Stimulated activated CD8-positive, alpha-beta memory T cell treated with anti-CD3 and anti-CD28 coated beads, Interleukin-2, amount 100 ng/mL, for 1 hour (primary cell): ENCODE measurements at places on chromosomes 7 and 10.
A peak's percentile ranks its signal among the peaks of the same experiment; 100 is the strongest.

- DNase-seq, result no peak
Observed at GRCh38 chr10:56728349-56728748, 367.3 kb upstream of the ZWINT start.

DNA sequence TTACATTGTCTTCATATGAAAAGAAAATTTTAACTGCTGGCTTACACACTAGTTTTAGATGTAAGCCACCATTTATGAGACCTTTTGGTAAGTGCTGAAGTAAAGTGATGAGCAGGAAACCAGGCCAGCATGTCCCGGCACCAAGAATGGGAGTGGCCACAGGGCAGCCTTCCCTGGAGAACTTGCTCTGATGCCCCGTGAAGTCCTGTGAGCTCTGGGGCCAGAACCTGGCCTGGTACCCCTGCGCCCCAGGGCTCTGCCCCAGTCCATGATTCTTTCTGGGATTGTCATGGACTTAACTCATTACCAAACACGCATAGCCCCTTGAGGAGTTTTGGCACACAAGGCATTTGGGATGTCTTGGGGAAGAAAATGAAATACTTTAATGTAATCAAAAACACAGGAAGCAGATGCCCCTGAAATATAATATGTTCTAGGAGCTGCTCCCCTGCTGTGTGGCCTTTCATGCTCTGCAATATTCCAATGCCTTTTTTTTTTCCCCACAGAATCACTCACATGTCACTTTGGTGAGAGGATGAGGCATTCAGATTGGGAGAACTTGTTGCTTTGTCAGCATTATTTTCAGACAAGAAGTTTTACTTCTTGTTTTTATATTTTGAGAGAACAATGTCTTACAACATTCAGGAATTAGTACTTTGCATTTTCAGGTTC lies 53.1 kb upstream of the CXCL12 start:
- DNase-seq, result no peak

DNA sequence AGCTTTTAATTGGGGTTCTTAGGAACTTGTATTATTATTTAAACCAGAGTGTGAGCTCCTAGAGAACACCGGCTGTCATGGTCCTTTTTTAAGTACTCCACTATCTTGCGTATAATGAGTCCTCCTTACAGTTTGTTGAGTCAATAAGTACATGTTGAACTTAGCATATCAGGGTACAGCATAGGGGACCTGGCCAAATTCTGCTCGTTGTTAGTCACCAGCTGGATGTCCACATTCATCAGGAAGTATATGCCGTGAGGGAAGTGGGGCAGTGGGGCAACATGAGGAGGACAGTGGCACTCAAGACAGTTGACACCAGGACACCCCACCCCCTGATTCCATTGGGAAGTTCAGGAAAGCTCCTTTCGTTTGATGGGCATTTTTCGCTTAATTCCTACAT lies 16.6 kb downstream of the RPP30 start:
- no peak for DNase-seq

DNA sequence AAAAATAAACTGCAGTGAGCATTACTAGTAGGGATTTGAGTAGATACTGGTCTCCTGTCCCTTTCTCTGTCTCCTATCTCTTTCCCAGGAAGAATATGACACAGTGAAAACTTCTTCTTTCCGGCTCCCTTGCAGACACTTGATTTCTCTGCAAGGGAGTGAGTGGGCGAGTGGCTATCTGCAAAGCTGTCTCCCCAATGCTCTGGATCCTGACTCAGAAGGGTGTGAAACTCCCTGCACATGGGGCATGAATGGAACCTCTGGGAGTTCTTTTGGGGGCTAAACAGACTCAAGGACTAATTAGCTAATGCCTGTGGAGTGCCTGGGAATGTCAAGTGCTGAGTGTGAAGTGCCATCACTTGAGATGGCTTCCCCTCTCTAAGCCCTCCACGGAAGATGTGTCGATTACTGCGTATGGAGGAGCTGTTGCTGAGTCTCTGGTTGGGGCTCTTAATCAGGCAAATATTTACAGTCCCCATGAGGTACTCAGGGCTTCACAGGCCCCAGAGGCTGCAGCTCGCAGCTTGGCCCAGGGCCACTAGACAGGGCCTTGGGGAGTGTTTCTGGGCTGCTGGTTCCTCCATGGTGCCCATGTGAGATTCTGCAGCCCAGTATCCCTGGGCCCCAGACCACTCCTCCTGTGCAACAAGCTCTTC lies 139.8 kb downstream of the RPS24 start:
- DNase-seq, result no peak

DNA sequence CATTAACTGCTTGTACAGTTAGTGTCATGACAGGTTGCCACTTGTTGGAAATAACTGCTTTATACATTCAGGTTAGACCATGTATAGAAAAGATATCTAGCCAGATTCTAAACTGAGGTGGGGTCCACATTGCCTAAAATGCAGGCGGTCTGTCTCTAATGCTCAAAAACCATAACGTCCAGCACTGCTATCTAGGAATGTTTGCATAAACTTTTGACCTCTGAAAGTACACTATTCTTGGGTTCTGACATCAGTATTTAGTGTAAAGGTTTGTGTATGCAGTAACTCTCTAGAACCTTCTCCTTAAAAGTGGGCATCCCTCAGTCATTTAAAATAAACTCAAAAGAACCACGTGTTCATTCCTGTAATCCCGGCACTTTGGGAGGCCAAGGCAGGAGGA lies 10.3 kb upstream of the FAM171A1 start:
- DNase-seq, result no peak

GRCh38 chr10:72174297-72174662 lies 41.5 kb upstream of the ANAPC16 start:
- DNase-seq, result no peak

DNA sequence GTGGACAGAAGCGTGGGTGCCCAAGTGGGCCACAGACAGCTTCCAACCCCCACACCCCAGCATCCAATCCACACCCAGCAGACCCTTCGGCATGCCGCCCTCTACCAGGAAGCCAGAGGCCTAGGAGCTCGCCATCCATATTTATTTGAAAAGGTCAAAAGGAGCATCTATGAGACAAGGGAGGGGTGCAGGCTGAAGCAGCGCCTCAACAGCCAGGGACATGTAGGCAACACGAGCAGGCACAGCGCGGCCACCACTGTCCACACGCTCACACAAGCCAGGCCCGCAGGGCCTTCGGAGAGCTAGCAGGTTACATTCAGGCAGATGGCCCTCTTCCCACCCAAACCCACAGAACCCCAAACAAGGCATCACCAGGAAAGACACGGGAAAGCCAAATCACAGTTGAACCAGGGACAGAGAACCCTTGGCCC lies 34.6 kb downstream of the PSAP start:
- no peak for DNase-seq

DNA sequence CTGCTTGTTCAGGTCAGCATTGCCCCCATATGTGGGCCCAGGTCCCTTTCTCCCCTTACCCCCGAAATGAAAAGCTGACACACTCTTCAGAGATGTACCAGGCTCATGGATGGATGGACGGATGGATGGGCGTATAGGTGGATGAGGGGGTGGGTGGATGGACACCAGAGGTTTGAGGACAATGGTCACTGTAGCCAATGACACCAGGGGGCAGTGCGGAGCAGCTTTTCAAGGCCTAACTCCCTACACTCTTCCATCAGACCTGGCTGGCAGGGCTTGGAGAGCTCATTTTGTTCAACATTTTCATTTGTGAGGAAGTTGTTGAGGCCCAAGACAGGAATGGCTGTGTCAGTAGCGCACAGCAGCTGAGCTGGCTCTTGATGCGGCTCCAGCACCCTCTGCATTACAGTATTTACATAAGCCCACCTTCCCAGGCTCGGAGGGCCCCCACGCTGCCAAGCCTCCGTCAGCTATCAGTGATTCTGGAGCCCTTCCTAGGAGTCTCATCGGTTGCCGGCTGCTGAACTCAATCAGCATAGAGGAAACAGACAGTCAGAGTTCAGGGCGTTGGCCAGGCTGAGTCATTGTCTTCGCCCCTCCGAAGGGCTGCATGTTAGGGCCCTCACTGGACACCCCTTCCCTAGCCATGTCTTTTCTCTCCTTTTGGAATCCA lies 11.6 kb upstream of the FFAR4 start:
- peak; percentile 4 for DNase-seq

DNA sequence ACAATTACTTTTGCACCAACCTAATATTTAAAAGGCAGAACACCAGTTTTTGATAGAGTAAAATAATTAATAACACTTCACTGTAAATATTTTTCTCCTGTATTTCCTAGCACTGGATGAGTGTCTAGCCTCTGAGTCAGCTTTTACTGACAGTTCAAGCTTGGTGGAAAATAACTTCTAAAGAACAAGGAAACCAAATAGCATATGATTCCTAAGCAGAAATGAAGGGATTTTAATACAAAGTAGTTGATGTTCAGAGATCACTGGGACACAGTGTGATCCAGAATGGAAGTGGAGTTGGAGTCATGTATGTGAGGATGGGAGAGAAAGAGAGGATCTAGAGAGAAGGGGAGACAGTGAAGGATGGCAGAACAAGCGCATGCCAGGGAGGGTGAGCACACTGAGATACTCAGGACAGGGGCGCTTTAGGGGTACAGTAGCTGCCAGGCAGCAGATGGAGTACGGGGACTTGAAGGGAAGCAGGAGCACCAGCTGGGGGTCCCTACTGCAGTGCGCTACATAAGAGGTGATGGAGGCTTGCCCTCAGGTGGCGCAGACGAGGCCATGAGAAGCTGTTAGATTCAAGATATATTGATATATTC lies 117.9 kb upstream of the KLF6 start:
- no peak for DNase-seq

DNA sequence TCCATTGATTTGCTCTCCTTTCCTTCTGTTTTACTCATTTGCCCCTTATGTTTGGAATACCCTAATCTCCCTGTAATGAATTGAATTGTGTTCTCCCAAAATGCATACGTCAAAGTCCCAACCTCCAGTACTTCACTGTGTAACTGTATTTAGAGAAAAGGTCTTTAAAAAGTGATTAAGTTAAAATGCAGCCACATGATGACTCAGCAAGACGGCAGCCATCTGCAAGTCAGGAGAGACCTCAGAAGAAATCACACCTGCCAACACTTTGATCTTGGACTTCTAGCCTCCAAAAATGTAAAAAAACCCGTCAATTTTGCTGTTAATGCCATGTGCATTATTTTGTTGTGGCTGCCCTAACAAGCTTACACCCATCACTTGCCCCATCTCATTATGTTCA lies 85.3 kb upstream of the PCLO start:
- DNase-seq, result no peak

GRCh38 chr7:24854866-24855265 lies 97.6 kb upstream of the GSDME start:
- DNase-seq, result no peak

GRCh38 chr10:51010977-51011376 lies 63.3 kb upstream of the PRKG1 start:
- no peak for DNase-seq

DNA sequence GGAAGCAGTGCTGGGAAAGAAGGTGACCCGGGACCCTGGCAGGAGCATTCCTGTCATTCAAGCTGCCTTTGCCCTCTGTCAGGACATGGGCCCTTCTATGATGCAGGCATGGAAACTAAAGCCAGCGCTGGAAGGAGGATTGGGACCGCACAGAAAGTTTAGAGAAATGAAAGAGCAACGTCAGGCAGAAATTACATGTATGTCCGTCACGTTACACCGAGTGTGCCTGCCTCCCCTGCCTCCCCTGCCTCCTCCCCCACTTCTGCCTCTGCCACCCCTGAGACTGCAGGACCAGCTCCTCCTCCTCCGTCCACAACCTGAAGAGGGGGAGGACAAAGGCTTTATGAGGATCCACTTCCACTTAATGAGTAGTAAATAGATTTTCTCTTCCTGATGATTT lies 13.9 kb upstream of the PWWP2B start:
- no peak for DNase-seq

- no peak for DNase-seq
Observed at GRCh38 chr7:29142021-29142727, 4.2 kb downstream of the CPVL start.

DNA sequence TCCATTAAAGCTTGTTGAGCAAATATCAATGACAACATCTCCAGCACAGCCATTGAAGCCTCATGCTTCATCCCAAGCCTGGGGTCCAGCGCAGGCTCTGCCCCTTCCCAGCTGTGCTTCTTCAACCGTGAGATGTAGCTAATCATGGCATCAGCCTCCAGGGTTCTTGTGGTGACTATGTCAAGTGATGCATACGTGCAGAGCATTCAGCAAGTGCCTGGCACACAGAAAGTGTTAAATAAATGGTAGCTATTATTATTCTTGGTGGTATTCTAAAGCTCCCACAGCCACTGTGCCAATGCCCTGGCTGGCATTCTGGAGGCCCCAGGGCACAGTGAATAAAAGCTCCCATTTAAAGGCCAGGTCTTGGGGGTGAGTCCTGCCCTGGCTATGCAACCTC lies 146.6 kb downstream of the WDR11 start:
- no peak for DNase-seq

- DNase-seq, result no peak
Observed at GRCh38 chr10:132588301-132589013, 50.9 kb downstream of the INPP5A start.

- DNase-seq, result no peak
Observed at GRCh38 chr10:71038091-71038633, 149.8 kb upstream of the PCBD1 start.

GRCh38 chr7:49001610-49002033 lies 77.3 kb downstream of the CDC14C start:
- DNase-seq, result no peak

- DNase-seq, result no peak
Observed at GRCh38 chr10:114042895-114043531, 653 bp upstream of the ADRB1 start.

DNA sequence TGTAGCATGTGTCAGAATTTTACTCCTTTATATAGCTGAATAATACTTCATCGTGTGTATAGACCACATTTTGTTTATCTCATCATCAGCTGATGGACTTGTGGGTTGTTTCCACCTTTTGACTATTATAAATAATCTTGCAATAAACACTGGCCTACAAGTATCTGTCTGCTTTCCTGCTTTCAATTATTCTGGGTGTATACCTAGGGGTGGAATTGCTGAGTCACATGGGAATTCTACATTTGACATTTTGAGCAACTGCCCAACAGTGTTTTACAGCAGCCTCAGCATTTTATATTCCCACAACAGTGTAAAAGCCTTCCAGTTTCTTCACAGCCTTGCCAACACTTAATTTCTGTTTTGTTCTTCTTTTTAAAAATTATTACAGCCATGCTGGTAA lies 200.3 kb upstream of the PRSS1 start:
- DNase-seq, result no peak

- no peak for DNase-seq
Observed at GRCh38 chr7:16135658-16136057, 285.7 kb downstream of the CRPPA start.

DNA sequence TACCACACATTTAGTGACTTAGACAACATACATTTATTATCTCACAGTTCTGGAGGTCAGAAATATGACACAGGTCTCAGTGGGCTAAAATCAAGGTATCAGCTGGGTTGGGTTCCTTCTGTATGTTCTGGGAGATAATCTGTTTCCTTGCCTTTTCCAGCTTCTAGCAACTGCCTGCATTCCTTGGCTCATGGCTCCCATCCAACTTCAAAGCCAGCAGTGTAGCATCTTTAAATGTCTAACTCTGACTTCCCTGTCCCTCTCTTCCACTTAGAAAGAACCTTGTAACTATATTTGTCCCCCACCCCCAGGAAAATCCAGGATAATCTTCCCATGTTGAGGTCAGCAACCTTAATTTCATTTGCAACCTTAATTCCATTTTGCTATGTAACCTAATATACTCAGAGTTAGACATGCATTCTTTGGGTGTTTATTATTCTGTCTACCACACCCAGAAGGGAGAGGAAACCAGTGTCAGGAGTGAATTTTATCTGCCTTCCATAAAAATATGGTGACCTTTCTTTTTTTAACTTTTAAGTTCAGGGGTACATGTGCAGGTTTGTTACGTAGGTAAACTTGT lies 57.3 kb upstream of the SMIM30 start:
- DNase-seq, result no peak

GRCh38 chr7:30930621-30931020 lies 19.0 kb downstream of the AQP1 start:
- DNase-seq, result no peak
